Activated naive CD8-positive, alpha-beta T cell treated with anti-CD3 and anti-CD28 coated beads for 36 hours (primary cell): ENCODE measurements at places on chromosomes 3 and 15. TPM values are rescaled to one million over a fixed set of nuclear protein-coding genes. Genes with fewer than 3 reads are reported as not detected.
A peak's percentile ranks its signal among the peaks of the same experiment; 100 is the strongest.

The GOLGA6A gene
- not detected for total RNA-seq

The GOLGA8A gene
- total RNA-seq, result 123 TPM

- H3K4me3 ChIP-seq, result no peak overlapping the region
- H3K27ac ChIP-seq, result peak overlapping the region; percentile 38
- peaks cover 64% of the 10 kb centered on the region for H3K4me1 ChIP-seq
- H3K27me3 ChIP-seq, result no peaks in the 10 kb centered on the region
- H3K36me3 ChIP-seq, result peaks cover 38% of the 10 kb centered on the region
Measured at GRCh38 chr15:56205061-56205876, 38.4 kb downstream of the RFX7 start.

DNA sequence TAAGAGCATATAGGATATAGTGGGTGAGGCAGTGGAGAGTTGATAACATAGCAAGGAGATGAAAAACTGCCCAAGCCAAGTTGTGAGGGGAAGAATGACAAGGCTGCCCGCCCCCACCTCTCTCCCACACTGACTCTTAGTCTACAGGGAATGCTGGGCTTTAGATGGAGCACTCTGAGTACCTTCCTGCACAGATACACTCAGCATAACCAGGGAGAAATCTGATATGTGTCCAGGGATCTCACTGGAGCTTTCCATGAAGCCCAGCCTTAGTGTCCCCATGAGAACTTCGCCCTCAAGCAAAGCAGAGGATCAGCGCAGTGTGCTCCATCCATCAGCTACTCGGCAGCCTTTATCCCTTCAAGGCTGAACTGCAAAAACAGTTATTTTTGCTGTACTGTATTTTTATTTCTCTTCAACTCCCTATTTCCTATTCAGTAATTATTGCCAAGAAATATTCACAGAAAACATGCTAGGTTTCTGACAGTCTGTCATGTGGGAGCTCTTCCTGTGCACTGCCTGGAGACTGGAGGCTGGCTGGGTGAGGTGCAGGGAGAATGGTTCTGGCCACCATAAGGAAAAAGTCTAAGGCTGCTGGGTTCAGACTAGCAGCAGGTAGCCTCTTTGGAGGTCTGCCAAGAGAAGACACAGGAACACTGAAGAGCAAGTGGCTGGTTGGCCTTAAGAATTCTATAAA is 475.2 kb upstream of the PPP2R3A start:
- H3K36me3 ChIP-seq, result no peaks in the 10 kb centered on the region
- H3K4me1 ChIP-seq, result no peaks in the 10 kb centered on the region
- H3K4me3 ChIP-seq, result no peak overlapping the region
- no peak overlapping the region for H3K27ac ChIP-seq
- no peak for DNase-seq
- H3K27me3 ChIP-seq, result no peaks in the 10 kb centered on the region
